ENCODE measurements at places on chromosomes 7 and 10.

- no peak for DNase-seq
Observed at GRCh38 chr7:124196519-124196918, 163.7 kb upstream of the TMEM229A start.

DNA sequence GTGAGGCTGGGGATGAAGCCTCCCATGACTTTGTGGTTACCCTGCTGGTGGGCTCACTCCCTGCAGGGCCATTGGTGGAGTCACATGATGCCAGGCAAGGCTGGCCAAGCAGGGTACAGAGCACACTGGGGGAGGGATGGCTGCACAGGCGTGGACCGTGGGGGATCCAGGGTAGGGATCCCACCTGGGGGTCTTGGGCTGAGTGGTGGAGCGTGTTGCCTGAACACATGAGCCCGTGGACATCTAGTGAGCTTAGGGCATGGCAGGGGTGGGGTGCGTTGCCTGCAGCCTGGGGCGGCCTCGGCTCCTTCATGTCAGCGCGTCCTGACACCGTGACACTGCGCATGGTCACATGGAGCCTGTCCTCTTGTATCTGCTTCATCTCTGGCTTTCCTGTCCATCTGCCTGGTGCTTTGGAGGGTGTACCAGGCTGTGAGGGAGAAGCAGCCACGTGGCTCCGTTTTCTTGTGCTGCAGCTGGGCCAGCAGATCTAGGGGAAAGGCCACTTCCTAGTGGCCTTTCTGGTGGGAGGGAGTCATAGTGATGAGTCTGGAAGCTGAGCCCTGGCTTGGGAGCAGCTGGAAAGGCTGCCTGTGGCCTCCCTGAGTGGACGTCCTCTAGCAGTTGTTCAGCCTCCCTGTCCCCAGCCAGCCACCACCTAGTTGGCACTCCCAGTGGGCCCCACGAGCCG, 96.2 kb downstream of the LHPP start:
- no peak for DNase-seq

DNA sequence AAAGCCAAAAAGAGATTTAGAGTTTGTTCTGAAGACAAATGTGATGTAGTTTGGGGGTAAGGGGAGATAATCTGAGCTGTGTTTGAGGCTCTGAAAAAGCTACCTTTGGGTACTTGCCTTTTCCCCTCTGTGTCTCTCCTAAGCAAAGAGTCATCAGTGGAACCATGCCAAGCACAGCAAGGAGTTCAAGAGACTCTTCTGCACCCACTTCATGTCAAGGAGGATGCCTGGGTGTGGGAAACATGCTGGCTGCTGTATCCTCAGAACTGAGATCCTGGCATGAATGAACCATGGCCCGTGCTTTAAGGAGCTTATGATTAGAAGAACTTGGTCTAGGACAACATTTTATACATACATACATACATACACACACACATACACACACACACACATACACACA, 142.9 kb downstream of the NOC3L start:
- DNase-seq: no peak

- no peak for DNase-seq
Observed at GRCh38 chr10:97647556-97647955, 7.1 kb downstream of the PI4K2A start.

GRCh38 chr10:17236468-17237148, 8.6 kb downstream of the VIM start:
- no peak for DNase-seq
